ENCODE measurements at places on chromosomes 5 and 9.

DNA sequence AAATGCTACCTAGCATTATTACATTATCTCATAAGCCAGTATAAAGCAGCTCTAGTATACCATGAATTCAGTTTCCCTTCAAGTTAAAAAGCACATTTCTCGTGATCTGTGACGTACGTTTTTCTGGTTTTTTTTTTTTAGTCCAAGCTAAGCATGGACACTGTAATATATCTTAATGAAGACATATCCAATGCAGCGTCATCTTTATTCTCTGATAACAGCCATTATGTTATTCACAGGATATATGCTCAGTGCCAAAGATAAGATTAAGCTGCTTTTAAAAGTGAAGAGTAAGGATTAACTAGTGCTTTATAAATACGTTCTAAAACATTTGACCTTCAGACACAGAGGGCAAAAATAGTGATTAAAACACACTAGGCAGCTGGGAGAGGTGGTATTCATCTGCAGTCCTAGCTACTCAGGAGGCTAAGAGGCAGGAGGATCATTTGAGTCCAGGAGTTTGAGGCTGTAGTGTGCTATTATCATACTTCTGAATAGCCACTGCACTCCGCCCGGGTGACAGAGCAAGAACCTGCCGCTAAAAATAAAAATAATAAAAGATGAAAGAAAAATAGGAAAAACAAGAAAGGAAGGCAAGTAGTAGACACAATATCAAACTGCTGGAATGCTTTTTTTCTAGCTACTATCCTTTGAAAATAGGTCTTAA lies 7.7 kb downstream of the CSNK1A1 start:
- DNase-seq, result no peak

DNA sequence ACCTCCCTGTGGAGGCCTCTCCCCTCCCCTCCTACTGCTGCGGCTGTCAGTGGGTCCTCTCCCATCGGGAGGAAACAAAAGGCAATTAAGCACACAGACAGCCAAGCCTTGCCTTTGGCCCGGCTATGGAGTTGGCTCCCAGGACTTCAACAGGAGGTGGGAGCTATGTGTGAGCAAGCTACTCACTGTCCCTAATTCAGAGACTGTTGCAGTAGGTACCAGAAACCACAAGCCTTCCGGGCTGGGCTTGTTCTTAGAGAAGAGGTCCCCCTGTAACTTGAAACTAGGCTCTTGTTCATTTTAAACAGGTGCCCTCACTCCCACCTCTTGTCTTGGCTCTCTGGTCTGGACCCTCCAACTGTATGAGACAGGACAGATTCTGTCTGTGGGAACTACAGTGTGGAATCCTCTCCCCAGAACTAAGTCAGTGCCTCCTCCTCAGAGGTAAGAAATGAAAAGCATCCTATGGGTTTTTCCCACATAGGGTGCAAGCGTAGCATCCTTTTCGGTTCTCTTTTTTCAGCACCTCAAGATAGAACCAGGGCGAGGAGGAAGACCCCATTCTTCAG lies 561.1 kb downstream of the EBF1 start:
- peak; percentile 70 for DNase-seq

DNA sequence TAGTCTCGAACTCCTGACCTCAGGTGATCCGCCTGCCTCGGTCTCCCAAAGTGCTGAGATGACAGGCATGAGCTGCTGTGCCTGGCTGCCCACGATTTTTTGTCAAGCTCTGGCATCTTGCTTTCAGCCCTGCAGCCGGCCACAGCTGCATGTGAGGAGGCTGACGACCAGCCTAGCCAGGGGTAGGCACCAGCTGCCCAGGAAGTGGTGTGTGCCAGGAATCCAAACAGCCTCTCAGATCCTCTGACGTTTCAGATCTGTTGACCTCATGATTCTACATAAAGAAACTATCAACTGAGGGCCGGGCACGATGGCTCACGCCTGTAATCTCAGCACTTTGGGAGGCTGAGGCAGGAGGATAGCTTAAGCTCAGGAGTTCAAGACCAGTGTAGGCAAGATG lies 19.0 kb downstream of the DYNC2I2 start:
- DNase-seq, result no peak

DNA sequence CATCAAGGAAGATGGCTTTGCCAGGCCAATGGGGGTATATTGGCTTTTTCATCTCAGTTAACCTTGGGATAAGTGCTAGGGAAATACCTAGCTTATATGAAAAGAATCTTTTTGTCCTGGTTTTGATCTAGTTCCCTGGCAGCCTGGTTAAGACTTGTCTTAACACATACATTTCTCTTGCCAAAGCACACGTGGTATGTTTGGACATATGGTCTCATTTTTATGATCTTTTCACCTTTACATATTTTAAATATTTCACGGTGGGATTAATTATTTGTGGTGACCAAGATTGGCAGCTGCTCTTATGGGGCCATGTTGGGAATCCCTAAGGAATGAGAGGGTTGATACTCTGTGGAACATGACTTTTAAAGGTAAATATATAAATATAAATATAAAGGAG lies 312.5 kb downstream of the NPR3 start:
- no peak for DNase-seq

DNA sequence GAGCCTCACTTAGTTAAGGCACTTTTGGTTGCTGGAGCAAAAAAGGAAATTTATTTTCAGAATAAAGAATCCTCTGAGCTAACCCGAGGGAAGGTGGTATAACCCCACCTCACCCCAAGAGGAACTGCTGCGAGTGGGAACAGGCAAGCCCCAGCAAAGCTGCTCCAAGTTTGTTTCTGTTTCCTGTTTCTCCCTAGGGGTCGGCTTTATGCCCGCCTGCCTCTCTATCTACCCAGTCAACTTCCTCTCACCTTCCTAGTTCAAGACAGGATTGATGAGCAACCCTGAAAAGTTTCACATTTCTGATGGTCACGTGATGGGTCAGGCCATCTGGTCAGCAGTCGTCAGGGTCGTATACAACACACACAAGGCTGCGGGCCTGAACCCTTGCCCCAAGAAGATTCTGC lies 31.1 kb downstream of the TRIO start:
- DNase-seq, result peak; percentile 89

DNA sequence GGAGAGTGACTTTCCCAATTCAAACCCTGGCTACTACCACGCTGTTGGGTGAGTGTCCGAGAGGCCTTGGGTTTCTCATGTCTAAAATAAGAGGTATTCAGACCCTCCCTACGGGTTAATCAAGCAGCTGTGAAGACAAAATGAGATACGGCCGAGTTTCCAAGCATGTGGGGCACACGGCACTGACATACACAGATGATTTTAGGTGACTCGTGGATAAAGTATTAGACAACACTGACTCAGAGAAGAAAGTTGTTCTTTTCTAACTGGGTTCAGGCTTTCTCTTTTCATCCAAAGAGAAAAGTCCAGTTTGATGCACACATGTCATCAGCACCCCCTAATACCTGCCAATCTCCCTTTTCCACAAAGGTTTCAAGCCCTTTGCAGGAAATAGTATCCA lies 15.6 kb downstream of the FOXI1 start:
- DNase-seq, result no peak

GRCh38 chr5:4773827-4774317 lies 366.3 kb upstream of the ADAMTS16 start:
- DNase-seq, result no peak

- peak; percentile 9 for DNase-seq
Observed at GRCh38 chr5:60805463-60805862, 38.6 kb downstream of the ELOVL7 start.

- DNase-seq, result no peak
Observed at GRCh38 chr9:121486043-121486442, 13.6 kb downstream of the GGTA1 start.

- no peak for DNase-seq
Observed at GRCh38 chr5:148237785-148238417, 424 bp upstream of the MARCOL start.

DNA sequence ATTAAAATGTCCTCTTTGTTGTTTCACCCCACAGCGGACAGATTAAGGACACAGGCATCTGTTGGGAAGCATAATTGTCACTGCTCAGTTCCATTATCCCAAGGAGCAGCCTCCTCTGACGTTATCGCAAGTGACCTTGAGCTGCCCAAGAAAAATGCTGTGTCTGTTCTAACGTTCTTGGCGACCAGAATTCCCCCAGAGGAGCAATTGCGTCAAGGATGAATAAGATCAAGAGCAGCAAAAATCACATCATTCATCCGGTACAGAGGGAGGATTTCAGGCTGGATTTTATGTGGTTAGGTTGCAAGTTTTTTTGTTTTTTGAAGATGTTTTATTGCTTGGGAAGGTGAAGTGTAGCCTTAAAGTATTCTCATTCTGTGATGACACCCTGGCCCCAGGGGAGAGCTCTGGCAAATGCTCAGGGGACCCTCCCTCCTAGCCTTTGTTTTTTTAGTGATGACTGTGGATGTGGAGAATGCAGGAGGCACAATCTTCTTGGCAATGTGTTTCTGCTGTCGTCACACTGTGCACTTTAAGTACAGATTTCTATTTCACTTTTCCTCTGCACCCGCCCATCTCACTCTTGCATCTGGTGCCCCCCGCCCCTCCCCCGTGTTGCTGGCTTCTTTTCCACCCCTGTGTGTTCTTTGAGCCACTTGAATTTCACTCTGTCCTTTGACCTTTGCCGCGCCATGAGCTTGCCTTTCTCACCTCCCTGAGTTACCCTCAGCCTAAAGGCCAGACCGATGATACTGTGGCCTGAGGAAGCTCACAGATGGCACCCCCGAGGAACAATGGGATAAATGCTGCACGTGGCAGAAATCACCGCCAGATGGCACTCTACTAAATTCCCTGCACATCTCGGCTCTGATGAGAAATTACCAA lies 308.5 kb downstream of the RAB3C start:
- DNase-seq, result peak; percentile 82

DNA sequence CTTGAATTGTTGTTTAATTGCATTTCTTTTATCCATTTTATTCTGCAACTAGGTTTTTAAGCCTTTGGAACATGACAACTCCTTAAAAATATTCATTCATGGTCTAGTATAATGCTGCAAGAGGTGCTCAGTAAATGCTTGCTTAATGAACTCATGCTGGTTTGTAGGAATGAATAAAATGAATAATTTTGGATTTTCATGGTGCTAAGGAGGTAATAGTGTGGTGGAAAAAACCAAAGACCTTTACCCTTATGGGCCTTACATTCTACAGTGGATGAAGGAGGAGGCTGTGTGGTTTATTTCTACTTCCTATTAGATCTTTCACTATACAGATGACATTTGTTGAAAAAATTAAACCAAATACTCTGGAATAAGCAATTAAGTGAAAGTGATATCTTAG lies 43.4 kb downstream of the LRRTM2 start:
- no peak for DNase-seq

DNA sequence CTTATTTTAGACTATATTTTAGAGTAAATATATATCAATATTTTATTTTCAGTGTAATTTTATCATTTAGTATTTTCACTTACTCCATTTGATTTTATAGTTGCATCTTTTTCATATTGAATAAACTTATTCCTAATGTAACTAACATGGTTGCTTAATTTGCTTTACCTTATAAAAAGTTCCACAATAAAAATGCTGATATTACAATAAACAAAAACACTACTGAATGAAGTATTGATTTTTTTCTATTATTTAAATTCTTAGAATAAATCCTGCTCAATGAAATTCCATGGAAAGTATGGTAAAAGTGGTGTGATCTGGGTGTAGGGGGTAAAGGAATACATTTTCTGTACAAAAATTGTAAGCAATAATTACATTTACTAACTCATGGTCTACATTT lies 2074.9 kb upstream of the C9orf72 start:
- no peak for DNase-seq

Data from mesendoderm (in vitro differentiated cells).